Stimulated activated CD4-positive, alpha-beta T cell treated with anti-CD3 and anti-CD28 coated beads, Interleukin-2, amount 100 ng/mL, for 48 hours (primary cell): ENCODE measurements at places on chromosomes 6 and 20.

GRCh38 chr6:110075406-110075805 lies 97.3 kb downstream of the GPR6 start:
- DNase-seq: no peak

- no peak for DNase-seq
Measured at GRCh38 chr20:63068711-63069367, 62.1 kb upstream of the BHLHE23 start.

DNA sequence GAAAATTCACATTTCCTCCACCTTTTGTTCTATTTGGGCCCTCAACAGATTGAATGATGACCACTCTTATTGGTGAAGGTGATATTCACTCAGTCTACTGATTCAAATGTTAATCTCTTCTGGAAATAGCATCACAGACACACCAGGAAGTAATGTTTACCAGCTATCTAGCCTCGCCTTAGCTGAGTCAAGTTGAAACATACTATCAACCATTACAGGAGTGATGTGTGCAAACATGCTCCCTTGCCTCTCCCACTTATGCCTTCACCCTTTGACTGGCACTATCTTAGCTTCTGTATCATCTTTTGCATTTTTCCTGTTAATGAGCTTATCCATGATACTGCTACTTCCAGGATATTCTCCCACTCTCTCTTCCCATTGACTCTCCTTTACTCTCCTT lies 191.9 kb downstream of the CENPW start:
- no peak for DNase-seq

DNA sequence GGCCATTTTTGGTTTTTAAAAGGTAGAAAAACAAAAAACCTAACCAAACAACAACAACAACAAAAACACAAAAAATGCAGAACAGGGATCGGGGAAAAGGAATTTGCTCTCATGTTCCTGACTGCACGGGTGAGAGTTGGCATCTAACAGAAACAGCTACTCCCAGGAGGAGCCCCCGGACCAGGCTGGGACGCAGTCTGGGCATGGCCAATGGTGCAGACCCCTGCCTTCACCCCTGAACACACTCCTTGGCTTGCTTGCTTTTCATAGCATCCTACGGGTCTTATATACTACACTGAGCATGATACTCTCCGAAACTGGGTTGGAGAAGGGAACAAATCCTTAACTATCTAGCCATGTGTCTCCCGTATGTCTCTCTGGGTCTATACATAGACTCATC lies 587 bp upstream of the MAS1 start:
- DNase-seq: no peak

- no peak for DNase-seq
Measured at GRCh38 chr6:52503851-52504781, 72.7 kb downstream of the TRAM2 start.

DNA sequence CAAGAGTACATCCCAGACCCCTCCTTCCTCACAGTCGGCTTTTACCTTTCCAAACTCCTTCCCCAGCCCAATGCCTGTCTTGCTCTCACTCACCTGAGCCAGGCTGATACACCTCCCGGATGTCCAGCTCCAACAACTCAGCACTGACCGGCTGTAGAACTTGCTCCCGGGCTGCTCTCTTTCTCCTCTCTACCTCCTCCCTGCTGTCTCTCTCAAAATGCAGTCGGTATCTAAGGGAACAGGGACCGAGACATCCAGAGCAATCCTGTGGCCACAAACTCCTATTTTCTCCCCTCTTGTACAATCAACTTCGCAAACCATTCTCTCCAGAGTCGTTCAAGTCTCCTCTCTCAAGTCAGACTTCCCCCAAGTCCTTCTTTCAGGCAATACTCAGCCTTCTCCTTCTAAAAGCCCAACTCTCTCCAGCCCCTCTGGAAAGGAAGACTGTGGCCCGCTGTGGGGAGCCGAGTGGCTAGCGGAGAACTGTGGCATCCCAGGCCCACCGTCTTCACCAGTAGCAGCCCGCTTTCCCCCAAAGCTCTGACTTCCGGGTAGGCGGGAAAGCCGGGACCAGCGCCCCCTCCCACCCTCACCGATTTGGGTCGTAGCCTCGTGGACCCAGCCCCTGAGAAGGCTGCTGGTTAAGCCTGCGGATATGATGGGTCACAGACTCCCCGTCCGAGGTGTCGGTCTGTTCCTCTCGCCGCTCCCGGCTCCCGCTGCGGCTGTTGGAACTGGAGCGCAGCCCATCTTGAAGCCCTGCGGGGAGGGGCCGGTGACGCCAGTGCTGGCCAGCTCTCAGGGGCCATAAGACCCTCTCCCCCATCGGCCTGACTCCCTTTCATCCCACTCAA lies 1.1 kb downstream of the GNL1 start:
- no peak for DNase-seq

GRCh38 chr6:106614592-106615257 lies 14.6 kb downstream of the RTN4IP1 start:
- no peak for DNase-seq

DNA sequence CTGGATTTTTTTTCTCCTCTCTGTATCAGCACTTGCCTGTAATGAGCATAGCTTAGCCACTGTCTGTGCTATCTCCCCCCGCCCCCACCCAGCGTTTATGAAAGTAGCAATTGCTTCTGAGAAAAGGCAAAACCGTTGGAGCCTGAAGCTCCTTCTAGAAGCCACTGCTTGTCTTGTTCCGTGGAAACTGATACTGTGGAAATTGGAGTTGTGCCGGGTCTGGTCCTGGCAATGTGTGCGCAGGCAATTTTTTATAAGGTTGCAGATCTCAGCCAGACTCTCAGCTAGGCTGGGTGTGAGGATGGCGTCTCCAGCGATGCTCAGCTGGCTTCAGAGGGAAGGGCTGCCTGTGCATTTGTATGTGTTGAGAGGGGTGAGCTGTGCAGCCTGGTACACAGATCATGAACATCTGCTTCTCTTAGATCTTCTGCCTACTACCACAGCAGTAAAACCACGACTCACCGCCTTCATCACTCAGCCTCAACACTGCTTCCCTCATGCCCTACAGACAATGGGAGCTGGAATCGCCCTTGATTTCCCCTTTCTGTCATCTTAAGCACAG lies 72.4 kb upstream of the GTSF1L start:
- no peak for DNase-seq

DNA sequence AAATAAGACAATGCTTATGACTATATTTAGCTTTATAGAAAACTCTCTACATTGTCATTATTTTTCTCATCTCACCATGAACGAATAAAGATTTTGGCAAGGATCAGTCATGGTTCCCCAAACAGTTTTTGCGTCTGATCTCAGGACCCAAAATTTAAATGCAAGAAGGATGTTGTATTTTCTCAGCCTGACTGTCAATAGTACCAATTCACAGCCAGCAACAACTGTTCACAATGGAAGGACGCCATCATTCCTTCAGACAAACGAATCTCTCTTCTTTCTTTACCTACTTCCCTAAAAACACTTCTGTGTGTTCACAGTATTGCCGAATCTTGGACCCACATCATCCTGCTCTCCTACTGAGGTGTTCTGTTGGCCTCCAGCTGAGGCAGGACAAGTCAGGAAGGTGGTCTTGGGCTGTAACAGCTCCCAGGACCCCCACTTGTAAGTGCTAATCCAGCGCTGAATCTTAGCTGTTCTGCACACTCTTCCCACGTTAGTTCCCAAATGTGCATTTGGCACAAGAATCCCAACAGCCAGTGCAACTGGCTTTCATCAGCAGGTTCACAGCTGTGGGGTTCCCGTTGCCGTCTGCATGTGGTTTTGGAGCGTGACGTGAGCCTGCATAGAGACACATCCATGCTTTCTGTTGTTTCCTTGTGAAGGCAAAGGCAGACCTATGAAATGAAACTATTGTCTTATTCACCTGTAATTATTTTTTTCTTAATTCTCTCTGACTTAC lies 600.0 kb downstream of the QKI start:
- no peak for DNase-seq

GRCh38 chr6:93196406-93196970 lies 222.9 kb downstream of the EPHA7 start:
- DNase-seq: no peak

DNA sequence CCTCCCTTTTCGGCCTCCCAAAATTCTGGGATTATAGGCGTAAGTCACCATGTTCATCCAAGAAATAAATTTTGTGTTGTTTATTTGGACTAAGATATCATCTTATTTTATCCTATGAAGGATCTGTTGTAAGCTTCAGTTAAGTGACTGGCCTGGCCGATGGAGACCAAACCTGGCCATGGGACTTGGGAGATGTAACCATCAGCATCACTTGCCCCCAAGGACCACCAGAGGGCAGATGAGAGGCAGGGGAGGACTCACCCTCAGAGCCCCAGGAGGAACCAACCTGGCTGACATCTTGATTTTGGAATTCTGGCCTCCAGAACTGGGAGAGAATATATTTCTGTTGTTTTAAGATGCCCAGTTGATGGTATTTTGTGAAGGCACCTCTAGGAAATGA lies 266.7 kb downstream of the CDH26 start:
- no peak for DNase-seq

DNA sequence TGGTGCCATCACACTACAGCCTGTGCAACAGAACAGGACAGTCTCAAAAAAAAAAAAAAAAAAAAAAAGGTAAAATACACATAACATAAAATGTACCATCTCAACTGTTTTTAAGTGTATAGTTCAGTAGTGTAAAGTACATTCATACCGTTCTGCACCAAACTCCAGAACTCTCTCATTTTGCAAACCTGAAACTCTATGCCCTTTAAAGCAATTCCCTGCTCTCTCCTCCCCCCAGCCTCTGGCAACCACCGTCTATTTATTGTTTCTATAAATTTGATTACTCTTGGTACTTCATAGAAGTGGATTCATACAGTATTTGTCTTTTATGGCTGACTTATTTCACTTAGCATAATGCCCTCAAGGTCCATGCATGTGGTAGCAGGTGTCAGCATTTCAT lies 12.9 kb downstream of the RIPOR2 start:
- DNase-seq: no peak
